ENCODE measurements at places on chromosomes 12 and 14.
A peak's percentile ranks its signal among the peaks of the same experiment; 100 is the strongest.

- no peak overlapping the region for H3K4me3 ChIP-seq
- no peaks in the 10 kb centered on the region for H3K4me1 ChIP-seq
- H3K36me3 ChIP-seq, result no peaks in the 10 kb centered on the region
- H3K27me3 ChIP-seq, result peaks cover 10% of the 10 kb centered on the region
- DNase-seq, result no peak
Measured at GRCh38 chr14:100580316-100581227, 6.6 kb downstream of the BEGAIN start.

GRCh38 chr12:69821456-69822159, 3.4 kb upstream of the MYRFL start:
- peaks cover under 1% of the 10 kb centered on the region for H3K36me3 ChIP-seq
- no peak for DNase-seq
- no peaks in the 10 kb centered on the region for H3K27me3 ChIP-seq
- no peak overlapping the region for H3K4me3 ChIP-seq

- H3K27ac ChIP-seq, result peak overlapping the region; percentile 58
- no peaks in the 10 kb centered on the region for H3K27me3 ChIP-seq
- peak; percentile 55 for DNase-seq
- peaks cover 32% of the 10 kb centered on the region for H3K4me1 ChIP-seq
Measured at GRCh38 chr14:54776361-54777001, 126.1 kb downstream of the GCH1 start.

GRCh38 chr12:119748497-119748896, 80.6 kb downstream of the PRKAB1 start:
- no peak overlapping the region for H3K27ac ChIP-seq
- peaks cover 10% of the 10 kb centered on the region for H3K36me3 ChIP-seq
- DNase-seq, result no peak

DNA sequence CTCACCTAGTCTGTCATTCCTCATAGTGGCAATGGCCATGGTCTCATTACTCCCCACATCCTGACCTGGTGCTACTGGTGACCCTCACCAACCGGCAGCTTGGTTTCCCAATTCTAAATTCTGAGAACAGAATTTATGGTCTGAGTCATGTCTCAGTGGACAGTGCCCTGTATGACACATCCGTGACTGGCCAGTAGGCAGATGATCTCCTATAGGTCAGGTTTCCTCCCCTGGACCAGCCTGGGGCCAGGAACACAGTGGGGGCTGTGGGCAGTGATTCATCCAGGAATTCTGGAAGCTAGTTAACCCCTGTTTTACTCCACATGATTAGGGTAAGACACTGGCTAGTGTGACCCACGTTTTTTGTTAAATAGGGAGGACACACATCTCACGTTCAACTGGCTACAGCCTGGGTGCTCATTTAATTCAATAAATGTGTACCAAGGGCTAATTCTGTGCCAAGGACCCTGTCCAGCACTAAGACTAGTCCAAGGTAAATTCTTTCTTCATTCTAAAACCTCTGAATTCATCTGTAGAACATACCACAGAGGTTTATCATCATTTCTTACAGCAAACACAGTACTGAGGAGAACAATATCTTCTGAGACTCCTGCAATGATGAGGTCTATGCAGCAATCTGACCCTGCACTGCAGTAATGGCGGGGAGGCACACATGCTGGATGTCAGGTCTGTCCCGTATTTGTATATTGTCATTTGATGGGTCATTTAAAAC, 249.6 kb upstream of the TBX3 start:
- no peak for DNase-seq
- no peaks in the 10 kb centered on the region for H3K27me3 ChIP-seq
- H3K27ac ChIP-seq, result no peak overlapping the region
- no peak overlapping the region for H3K4me3 ChIP-seq
- no peaks in the 10 kb centered on the region for H3K36me3 ChIP-seq

- H3K27ac ChIP-seq, result no peak overlapping the region
- no peaks in the 10 kb centered on the region for H3K4me1 ChIP-seq
- H3K36me3 ChIP-seq, result peaks cover 2% of the 10 kb centered on the region
- no peak for DNase-seq
Measured at GRCh38 chr14:94545131-94545841, 16.0 kb upstream of the SERPINA4 start.

- H3K4me1 ChIP-seq, result peaks cover 51% of the 10 kb centered on the region
- H3K4me3 ChIP-seq, result peak overlapping the region; percentile 18
- H3K27me3 ChIP-seq, result no peaks in the 10 kb centered on the region
- no peak for DNase-seq
- peaks cover 36% of the 10 kb centered on the region for H3K36me3 ChIP-seq
- H3K27ac ChIP-seq, result peak overlapping the region; percentile 77
Measured at GRCh38 chr12:31300341-31300740, 25.6 kb downstream of the SINHCAF start.

- no peaks in the 10 kb centered on the region for H3K4me1 ChIP-seq
- no peaks in the 10 kb centered on the region for H3K36me3 ChIP-seq
- no peak overlapping the region for H3K27ac ChIP-seq
- no peak overlapping the region for H3K4me3 ChIP-seq
- DNase-seq, result no peak
Measured at GRCh38 chr12:45675534-45675933, 54.0 kb upstream of the ARID2 start.

DNA sequence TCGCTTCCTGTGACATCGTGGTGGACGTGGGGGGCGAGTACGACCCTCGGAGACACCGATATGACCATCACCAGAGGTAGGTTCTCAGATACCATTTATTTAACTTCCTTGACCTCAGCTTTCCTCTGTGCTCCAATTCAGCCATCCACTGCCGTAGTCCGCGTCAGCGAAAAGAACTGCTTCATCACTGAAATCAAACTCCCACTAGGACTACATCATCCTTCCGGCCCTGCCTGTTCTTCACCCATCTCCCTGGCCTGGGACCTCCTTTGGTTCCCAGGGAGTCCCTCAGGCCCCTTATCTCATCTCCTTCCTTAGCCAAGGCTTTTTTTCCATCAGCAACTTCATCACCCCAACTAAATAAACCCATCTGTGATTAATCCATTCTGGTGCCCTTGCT, 692 bp downstream of the MYG1 start:
- peak overlapping the region; percentile 92 for H3K4me3 ChIP-seq
- peak overlapping the region; percentile 88 for H3K27ac ChIP-seq
- DNase-seq, result no peak
- no peaks in the 10 kb centered on the region for H3K27me3 ChIP-seq

GRCh38 chr14:102999227-102999895, 58.0 kb downstream of the CDC42BPB start:
- H3K4me3 ChIP-seq, result no peak overlapping the region
- H3K27me3 ChIP-seq, result no peaks in the 10 kb centered on the region
- peaks cover 30% of the 10 kb centered on the region for H3K36me3 ChIP-seq
- peaks cover 11% of the 10 kb centered on the region for H3K4me1 ChIP-seq
- no peak overlapping the region for H3K27ac ChIP-seq

GRCh38 chr14:104657101-104657524, 32.3 kb upstream of the INF2 start:
- peak overlapping the region; percentile 74 for H3K4me3 ChIP-seq
- H3K36me3 ChIP-seq, result no peaks in the 10 kb centered on the region
- DNase-seq, result peak; percentile 78
- H3K27ac ChIP-seq, result peak overlapping the region; percentile 99
- H3K4me1 ChIP-seq, result peaks cover 55% of the 10 kb centered on the region

DNA sequence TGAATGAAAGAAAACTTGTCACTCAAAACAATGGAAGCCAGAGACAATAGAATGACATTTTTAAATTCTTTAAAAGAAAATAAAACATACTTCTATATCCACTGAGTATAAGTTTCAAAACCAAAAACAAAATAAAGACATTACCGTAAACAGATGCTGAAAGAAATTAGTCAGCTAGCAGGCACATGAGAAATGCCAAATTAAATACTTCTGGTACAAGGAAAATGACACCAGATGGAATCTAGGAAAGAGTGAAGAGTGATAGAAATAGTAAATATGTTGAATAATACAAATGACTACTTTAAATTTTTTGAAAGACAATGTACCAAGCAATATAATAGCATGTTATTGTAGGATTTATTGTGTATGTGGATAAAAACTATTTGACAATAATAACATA, 23.8 kb downstream of the PIK3C2G start:
- no peak overlapping the region for H3K27ac ChIP-seq
- no peaks in the 10 kb centered on the region for H3K4me1 ChIP-seq
- no peak overlapping the region for H3K4me3 ChIP-seq
- H3K27me3 ChIP-seq, result no peaks in the 10 kb centered on the region
- no peaks in the 10 kb centered on the region for H3K36me3 ChIP-seq
- no peak for DNase-seq

DNA sequence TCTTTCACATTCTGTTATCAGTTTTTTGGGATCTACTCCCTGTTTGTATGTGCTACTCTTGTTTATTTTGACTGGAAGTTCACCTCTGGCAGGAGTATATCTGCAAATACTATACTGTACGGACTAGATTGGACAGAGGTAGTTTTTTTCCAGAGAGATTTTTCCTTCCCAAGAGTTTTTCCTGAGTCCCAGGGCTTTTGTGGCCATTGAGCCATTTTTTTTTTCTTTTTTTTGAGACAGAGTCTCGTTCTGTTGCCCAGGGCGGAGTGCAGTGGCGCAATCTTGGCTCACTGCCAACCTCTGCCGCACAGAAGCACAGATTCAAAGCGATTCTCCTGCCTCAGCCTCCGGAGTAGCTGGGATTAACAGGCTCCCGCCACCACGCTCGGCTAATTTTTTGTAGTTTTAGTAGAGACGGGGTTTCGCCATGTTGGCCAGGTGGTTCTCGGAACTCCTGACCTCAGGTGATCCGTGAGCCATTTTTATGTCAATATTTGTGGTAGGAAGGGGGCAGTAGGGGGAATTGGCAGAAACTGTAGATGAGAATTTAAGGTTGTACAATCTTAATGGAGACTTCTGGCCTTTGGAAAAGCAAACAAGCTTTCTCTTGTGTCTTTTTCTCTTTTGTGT, 19.4 kb downstream of the KTN1 start:
- peaks cover 13% of the 10 kb centered on the region for H3K4me1 ChIP-seq
- no peak for DNase-seq
- H3K4me3 ChIP-seq, result no peak overlapping the region
- H3K27me3 ChIP-seq, result no peaks in the 10 kb centered on the region

- no peaks in the 10 kb centered on the region for H3K27me3 ChIP-seq
- H3K4me3 ChIP-seq, result no peak overlapping the region
- H3K36me3 ChIP-seq, result no peaks in the 10 kb centered on the region
- H3K27ac ChIP-seq, result no peak overlapping the region
- no peak for DNase-seq
- no peaks in the 10 kb centered on the region for H3K4me1 ChIP-seq
Measured at GRCh38 chr14:42750771-42751170, 1144.1 kb downstream of the LRFN5 start.

- peak overlapping the region; percentile 45 for H3K4me3 ChIP-seq
- peaks cover 10% of the 10 kb centered on the region for H3K36me3 ChIP-seq
- DNase-seq, result no peak
- peak overlapping the region; percentile 17 for H3K27ac ChIP-seq
Measured at GRCh38 chr12:57219205-57219992, 2.8 kb downstream of the NXPH4 start.

GRCh38 chr12:125280482-125281377, 215.5 kb downstream of the AACS start:
- DNase-seq, result no peak
- no peak overlapping the region for H3K27ac ChIP-seq
- H3K36me3 ChIP-seq, result no peaks in the 10 kb centered on the region
- H3K4me3 ChIP-seq, result peak overlapping the region; percentile 1
- peaks cover 19% of the 10 kb centered on the region for H3K27me3 ChIP-seq
- H3K4me1 ChIP-seq, result peaks cover 6% of the 10 kb centered on the region

- H3K4me1 ChIP-seq, result no peaks in the 10 kb centered on the region
- H3K27ac ChIP-seq, result no peak overlapping the region
- no peak for DNase-seq
- peaks cover under 1% of the 10 kb centered on the region for H3K36me3 ChIP-seq
Measured at GRCh38 chr12:58372298-58372697, 430.9 kb downstream of the ATP23 start.

DNA sequence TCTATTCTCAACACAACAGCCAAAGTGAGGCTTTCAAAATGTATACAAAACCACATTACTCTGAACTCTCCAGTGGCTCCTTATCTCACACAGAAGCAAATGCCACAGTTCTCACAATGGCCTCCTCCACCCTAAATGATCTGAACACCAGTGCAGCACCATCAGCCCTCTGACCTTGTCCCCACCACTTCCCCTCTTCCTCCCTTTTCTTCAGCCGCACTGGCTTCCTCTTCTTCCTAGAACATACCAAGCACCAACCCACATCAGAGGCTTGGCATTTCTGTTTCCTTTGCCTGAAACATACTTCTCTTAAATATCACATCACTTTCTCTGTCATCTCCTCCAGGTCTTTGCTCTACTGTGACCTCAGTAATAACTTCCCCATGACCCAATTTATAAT, 66.3 kb downstream of the GPR135 start:
- H3K4me1 ChIP-seq, result peaks cover 9% of the 10 kb centered on the region
- no peak overlapping the region for H3K27ac ChIP-seq
- DNase-seq, result no peak
- H3K4me3 ChIP-seq, result no peak overlapping the region
- peaks cover 3% of the 10 kb centered on the region for H3K27me3 ChIP-seq

GRCh38 chr14:103198131-103199105, 75.2 kb downstream of the TNFAIP2 start:
- no peak for DNase-seq
- no peak overlapping the region for H3K4me3 ChIP-seq
- peaks cover 13% of the 10 kb centered on the region for H3K27me3 ChIP-seq
- no peak overlapping the region for H3K27ac ChIP-seq
- no peaks in the 10 kb centered on the region for H3K4me1 ChIP-seq

GRCh38 chr14:103539056-103539825, 10.2 kb downstream of the TRMT61A start:
- H3K36me3 ChIP-seq, result no peaks in the 10 kb centered on the region
- peaks cover 2% of the 10 kb centered on the region for H3K4me1 ChIP-seq
- no peak for DNase-seq
- peaks cover 6% of the 10 kb centered on the region for H3K27me3 ChIP-seq
- H3K27ac ChIP-seq, result no peak overlapping the region
- no peak overlapping the region for H3K4me3 ChIP-seq

DNA sequence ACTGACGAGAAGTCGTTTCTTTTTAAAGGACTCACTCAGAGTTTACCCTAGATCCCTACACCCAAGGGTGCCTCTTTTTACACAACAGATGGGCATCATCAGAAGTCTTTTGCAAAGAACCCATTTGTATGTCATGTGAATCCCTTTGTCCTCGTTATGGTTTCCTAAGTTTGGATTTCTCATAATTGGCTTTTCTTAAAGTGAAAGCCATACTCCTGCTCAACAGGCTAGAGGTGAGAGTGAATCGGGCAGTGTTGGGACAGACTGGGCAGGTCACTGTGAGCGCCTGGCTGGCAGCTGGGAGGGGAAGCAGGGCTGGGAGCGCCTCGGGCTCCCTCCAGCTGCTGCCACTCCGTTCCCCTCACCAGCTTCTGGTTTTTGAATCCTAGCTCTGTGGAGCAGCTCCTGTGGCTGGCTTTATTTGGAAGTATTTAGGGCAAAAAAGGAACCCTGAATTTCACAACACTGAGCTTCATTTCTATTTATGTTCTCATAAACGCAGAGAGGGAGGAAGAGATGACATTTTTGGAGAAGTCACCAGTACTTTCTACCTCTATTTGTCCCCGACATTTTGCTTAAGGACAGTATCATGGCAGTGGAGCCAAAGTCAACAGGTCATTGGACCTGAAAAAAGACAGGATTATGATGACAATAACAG, 63.8 kb upstream of the ACTN1 start:
- no peaks in the 10 kb centered on the region for H3K36me3 ChIP-seq
- H3K27ac ChIP-seq, result no peak overlapping the region
- H3K4me3 ChIP-seq, result no peak overlapping the region

GRCh38 chr12:25883026-25883916, 75.2 kb upstream of the RASSF8 start:
- no peak for DNase-seq
- no peaks in the 10 kb centered on the region for H3K4me1 ChIP-seq
- peaks cover 3% of the 10 kb centered on the region for H3K27me3 ChIP-seq
- no peak overlapping the region for H3K4me3 ChIP-seq
- H3K27ac ChIP-seq, result no peak overlapping the region

All from memory B cell (primary cell).